ENCODE measurements at places on chromosomes 2 and 18.

- no peak for DNase-seq
Measured at GRCh38 chr2:55887901-55888624, 35.5 kb downstream of the EFEMP1 start.

DNA sequence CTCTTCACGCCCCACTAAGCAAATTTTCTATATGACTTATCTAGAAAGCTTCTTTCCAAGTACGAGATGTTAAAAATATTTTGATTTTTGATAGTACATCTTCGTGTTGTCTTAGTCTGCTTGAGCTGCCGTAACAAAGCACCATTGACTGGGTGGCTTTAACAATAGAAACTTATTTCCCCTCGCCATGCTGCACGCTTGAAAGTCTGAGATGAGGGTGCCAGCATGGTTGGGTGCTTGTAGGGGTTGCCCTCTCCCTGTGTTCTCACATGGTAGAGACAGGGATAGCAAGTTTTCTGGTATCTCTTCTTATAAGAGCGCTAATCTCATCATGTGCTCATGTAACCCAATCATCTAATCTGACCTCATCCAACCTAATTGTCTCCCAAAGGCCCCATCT is 106.2 kb downstream of the TANC1 start:
- DNase-seq = no peak

DNA sequence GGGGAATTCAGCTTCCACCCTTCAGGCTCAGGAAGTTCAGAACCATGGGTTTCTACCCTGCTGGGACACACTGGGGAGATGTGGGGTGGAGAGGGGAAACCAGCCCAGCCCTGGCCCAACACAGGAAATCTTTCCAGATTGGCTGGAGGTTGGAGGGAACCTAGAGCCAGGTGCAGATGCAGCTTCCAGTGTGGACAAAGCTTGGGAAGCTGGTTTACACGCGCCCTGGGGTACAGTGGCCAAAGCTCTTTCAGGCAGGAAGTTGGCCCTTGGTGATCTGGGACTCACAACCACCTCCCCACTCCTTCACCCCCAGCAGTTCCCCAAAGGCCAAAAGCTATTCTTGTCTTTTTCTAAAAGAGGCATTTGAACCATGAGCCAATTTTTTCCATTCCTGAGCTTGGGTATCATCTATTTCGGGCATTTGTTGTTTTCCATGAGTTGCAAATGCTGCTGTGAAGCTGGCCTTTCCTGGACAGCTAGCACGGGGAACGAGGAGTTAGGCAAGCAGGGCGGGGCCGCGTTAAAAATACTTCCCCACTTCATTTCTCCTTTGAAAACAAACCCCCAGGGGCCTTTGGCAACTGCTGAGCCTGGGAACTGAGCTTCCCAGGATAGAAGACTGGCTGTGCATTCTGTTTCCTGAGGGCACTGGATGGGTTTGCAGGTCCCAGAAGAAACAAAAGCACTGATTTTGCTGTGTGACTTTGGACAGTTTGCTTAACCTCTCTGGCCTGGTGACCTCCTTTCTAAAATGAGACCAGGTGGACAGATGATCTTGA is 3.1 kb upstream of the ARID5A start:
- no peak for DNase-seq

DNA sequence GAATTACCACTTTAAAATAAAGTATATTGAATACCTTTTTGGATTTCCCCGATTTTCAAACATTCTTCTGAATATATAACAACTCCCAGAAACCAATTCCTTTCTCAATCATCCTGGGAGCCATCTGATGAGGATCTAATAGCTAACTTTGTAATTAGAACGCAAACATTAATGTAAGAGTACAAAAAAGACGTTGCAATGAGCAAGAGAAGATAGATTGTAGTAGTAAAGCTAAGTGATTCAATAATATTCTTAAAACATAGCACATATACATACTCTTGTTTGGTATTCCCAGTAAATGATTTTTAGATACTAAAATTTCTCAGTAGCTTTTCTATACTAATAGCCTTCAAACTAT is 1.1 kb downstream of the ABCA12 start:
- DNase-seq = no peak

DNA sequence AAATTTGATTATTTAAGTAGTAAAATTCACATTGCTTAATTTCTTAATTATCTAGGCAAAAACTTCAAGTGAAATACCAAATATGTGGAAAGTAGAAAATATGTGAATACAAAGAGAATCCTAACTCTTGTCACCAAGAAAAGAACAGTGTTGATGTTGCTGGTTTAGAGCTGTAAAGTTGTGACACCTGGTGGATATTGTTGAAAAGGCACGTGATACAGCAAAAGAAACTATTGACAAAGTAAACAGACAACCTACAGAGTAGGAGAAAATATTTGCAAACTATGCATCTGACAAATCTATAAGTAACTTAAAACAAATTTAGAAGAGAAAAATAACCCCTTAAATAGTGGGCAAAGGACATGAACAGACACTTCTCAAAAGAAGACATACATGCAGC is 25.6 kb upstream of the ZC3H15 start:
- no peak for DNase-seq

GRCh38 chr2:161166538-161167409 is 6.5 kb downstream of the TANK start:
- DNase-seq = no peak

GRCh38 chr2:154700136-154700535 is 1.6 kb downstream of the KCNJ3 start:
- no peak for DNase-seq

DNA sequence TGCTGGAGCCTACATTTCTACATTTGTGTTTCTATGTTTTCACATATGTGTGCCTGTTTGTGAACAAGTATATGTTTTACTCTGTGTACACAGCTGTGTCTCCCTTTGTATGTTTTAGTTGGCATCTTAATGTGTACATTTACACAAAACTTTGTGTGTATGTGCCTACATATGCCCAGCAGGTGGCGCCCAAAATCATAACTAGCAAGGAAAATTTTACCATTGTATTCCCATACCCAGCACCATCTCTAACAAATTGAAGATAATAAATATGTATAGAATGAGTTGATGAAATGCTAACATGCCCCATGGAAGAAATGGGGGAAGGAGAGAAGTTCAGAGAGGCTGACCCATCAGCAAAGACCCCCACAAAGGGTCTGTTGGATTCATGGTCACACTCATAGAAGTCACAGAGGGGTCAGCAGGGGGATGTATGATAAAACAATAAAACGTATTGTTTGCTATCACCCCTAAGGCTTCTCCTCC is 48.1 kb downstream of the PKDCC start:
- DNase-seq = peak; percentile 36

GRCh38 chr2:67340133-67341011 is 56.8 kb upstream of the ETAA1 start:
- DNase-seq = no peak

- DNase-seq = no peak
Measured at GRCh38 chr18:62953663-62954062, 238.3 kb downstream of the PHLPP1 start.

- DNase-seq = peak; percentile 55
Measured at GRCh38 chr2:27663285-27664153, at the start of the genes SLC4A1AP and SUPT7L. SLC4A1AP (plus strand) TSS chr2:27663889; CDS start chr2:27663915, 26 bp downstream. SUPT7L (minus strand) TSS chr2:27663614; CDS start chr2:27662192, 1,422 bp downstream.

- no peak for DNase-seq
Measured at GRCh38 chr2:197197895-197198311, 112.7 kb downstream of the ANKRD44 start.

DNA sequence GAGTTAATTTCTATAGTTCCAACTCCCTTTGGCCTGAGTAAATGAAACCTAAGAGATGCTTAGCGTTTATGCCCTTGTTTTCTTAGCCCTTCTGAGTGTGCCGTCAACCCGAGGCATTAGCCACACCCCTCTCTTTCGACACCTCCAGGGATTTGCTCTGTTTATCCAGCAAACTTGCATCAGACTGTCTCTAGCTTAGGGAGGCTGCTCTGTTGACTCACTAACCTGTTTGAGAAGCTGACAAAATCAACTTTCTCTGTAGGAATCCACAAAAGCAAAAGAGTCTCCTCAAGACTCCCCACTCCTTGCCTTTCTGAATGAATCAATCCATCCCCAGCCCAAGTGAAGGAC is 317.6 kb downstream of the TNS1 start:
- no peak for DNase-seq

Data from NCI-H1092 (cell line).